ENCODE measurements at places on chromosomes 7 and 10.

- no peak for DNase-seq
These were observed 201.5 kb downstream of the CDK14 start for GRCh38 chr7:90797596-90797995.

DNA sequence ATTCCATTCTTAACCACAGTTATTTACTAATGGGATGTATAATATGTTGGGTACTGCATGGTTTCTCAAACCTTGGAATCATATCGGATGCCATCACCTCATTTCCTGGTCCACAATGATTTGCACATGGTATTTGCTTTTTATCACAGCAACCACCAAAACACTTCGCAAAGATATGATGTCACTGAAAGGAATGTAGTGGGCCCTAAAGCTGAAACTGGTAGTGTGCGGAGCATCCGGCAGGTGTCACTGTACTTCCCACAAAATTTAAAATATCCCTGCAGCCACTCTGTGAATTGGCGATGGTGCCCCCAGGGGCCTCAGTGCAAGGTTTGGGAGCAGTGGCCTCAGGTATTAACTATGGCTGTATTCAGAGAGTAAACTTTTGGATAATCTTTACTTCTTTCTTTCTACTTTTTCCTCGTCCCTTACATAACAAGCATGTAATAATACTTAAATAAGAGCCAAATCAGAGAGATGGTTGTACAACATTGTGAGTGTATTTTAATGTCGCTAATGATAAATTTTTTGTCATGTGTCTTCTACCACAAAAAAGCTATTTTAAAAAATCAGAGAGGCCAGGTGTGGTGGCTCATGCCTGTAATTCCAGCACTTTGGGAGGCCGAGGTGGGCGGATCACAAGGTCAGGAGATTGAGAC lies 66.2 kb downstream of the FAM241B start:
- DNase-seq, result peak; percentile 61

- DNase-seq, result no peak
These were observed 92.3 kb upstream of the DUSP5 start for GRCh38 chr10:110405380-110405779.

DNA sequence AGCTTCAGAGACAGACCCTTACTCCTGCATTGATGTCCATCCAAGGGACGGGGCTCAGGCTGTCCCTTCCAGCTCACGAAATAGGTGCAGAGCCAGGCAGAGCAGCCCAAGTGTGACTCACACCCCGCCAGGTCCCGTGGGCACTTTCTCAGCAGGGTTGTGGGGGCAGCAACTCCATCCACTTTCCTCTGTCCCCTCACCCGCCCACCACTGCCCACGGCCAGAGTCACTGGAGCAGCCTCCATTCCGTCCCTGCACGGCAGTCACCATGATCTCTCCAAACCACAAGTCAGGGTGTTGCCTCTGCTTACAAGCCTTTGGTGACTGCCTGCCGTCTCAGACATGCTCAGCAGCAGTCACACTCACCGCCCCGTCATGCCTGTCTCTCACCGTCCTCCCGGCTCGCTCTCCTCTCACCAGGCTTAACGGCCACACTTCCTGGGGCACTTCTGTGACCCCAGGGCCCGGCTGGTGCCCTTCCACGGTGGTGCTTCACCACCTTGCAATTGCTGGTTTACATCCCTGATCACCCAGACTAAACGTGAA lies 39.3 kb downstream of the CALML3 start:
- DNase-seq, result peak; percentile 34

DNA sequence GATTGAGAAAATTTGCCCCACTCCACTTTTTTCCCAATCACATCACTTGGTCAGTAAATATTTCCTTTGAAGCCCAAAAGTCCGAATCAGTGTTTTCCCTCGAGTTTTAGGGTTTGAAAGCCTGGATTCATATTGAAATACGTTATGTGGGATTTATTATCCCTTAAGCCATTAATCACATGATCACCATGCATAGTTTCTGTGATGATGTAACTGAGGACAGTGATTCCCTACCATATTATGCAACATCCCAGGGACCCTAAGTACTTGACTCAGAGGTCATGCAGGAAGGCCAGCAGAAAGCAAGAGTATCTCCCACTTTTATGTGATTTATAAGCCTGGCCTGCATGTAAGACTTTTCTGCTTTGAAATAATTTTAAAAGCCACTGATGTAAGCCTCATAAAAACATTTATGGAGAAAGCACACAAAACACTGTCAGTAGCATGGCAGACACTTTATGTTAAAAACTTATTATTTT lies 630.6 kb upstream of the ZWINT start:
- DNase-seq, result no peak

GRCh38 chr10:97333601-97334369 lies 744 bp downstream of the FRAT2 start:
- no peak for DNase-seq

- DNase-seq, result peak; percentile 50
These were observed 155.5 kb downstream of the RNF216 start for GRCh38 chr7:5625938-5626337.

- DNase-seq, result no peak
These were observed 48.0 kb upstream of the ZNF365 start for GRCh38 chr10:62326176-62326575.

DNA sequence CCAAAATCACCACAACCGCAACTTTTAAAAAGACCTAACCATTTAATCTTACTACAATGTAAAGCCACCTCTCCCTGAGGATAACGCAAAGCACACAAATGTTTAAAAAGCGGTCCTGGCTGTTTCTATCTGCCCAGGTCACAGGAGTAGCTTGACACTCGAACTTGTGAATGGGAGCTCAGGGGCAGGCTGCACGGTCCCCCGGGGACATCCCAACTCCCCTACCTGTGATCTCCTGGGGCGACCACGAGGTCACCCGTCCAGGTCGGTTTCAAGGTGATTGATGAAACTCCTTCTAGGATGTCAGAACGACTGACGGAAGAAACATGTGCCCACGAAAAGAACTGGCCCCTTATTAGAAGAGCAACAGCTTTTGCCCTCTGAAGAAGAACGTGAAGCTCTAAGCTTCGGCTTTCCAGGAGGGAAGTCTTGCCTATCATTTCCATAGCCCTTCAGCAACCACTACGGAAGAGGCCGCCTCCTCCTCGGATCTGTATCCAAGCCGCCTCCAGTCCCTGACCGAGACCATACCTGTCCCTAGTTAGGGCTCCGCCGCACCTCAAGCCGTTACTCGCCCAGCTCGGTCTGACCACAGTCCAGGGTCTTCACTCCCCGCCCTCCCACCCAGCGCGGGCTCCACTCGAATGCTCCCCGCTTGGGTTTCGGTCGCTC lies 459 bp downstream of the CYCS start:
- no peak for DNase-seq

DNA sequence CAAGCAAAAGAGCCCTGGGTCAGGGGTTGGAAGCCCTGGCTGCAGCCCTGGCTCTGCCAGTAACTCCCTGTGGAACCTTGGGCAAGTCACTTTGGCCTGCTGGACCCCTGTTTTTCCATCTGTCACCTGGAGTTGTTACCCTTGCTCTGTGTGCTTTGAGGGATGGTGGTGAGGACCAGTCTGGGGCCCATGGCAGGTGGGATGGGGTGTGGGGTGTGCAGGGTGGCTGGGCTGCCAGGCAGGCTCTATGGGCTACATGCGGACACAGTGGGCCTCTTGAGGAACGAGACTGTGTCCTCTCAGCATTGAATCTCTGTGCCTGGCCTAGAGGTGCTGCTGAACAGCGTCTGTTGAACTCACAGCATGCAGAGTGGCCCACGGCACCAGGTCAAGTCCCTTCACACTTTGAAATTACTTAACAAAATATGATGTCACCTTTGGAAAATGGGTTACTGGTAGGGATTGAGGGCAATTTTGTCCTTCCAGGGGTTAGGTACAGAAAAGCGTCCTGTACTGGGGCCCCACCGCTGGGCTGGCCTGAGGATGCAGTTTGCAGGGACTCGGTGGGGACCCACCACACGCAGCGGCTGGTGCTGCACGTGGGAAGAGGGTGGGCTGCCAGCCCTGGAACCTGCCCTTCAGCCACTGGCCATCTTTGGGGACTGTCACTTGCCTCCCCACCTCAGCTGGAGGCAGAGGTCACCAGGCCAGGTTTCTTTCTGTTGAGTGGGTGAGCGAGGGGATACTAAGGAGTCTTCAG lies 45.3 kb downstream of the PRF1 start:
- DNase-seq, result no peak

GRCh38 chr10:74282848-74283210 lies 131.8 kb downstream of the ADK start:
- no peak for DNase-seq

Data from stromal cell of bone marrow (primary cell).